OCI-LY7 (cell line): ENCODE measurements at places on chromosomes 4 and X.

GRCh38 chrX:57406149-57406548, 119.6 kb downstream of the FAAH2 start:
- DNase-seq, result no peak

- DNase-seq, result no peak
Measured at GRCh38 chrX:153365670-153366069, 31.7 kb downstream of the ZNF275 start.

- no peak for DNase-seq
Measured at GRCh38 chr4:185817403-185817818, 5.4 kb upstream of the SORBS2 start.

DNA sequence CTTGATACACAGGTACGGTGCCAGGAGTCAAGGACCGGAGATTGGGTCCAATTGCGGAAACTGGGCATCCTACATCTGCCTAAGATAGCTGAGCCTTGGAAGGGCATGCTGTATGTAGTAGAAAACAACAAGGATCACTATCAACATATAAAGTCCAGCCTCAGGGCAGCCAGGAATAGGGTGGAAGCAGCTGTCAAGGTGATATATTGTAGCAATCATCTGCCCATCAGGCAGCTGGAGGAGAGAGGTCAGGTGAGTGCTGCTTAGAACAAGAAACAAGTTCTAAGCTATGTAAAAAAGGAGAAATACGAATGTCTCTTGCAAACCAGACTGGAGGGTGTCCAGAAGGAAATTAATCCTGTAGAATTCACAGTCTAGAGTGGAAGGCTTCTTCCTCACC, 34.8 kb downstream of the KCNE5 start:
- DNase-seq, result no peak

DNA sequence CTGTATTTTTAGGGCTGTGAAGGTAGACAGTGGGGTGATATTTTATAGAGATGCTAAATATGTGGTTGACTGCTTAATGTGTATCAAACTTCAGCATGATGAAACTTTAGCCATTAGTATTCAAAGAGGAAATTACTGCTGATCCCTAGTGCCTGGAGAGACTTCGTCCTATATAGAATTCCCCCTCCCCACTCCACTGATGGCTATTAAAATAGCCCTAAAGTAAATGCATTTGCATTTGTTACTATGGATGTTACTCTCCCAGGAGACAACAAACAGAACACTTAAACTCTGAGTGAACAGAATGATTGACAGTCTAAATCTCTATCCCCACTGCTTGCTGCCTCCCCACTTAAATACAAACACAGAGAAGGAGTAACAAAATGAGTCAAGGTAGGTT, 39.1 kb downstream of the ADGRL3 start:
- DNase-seq, result no peak
